ENCODE measurements at places on chromosomes 3 and 15.
A peak's percentile ranks its signal among the peaks of the same experiment; 100 is the strongest.

DNA sequence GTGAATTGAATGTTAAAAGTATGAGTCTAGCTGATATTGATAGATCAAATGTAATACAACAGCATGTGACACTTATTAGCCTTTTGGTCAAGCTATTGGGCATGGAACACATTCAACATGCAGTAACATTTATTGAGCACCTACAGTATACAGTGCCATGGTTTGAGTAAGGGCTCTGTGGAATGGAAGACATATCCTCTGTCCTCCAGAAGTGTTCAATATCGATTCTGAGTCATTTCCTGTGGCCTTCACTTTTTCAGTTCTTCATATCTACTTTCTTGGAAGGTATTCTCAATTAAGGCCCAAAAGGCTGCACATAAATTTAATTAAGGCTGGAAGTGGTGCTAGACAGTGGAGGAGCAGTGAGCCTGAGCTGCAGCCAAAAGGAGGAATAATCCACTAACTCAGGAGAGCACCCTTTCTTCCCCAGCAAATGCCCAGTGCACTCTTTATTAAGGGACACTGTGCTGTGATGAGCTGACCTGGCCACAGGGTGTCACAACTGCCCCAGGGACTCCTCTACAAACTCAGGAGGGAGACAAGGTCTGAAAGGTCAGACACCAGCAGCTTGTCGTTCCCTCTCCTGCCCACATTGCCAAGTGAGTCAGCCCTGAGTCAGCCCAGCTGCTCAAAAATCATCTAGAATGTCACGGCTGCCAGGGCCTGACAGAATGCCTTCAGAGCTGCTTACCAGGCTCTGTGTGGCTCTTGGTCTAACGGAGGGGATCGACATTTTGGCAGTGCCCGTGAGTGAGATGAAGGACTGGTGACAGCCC lies 544.8 kb downstream of the AGBL1 start:
- peak; percentile 89 for DNase-seq

GRCh38 chr3:152269831-152270734 lies 1.4 kb downstream of the MBNL1 start:
- DNase-seq, result peak; percentile 52

GRCh38 chr15:81749716-81750375 lies 296.0 kb downstream of the MEX3B start:
- no peak for DNase-seq

DNA sequence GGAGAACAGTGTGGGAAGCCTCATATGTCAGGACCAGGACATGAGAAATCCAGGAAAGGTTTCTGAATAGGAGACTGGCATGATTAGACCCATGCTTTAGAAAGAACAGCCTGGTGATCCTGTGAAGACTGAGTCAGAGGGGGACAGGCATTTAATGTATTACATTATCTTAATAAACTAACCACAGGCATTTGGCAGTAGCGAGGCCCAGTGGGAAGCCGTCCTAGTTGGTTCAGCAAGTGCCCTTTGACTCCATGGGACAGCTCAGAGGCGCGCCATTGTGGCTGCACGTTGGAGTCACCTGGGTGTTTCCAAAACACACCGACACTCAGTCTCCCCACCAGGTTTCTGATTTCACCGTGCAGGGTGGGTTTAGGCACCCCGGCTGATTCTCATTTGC lies 90.5 kb upstream of the DGKG start:
- DNase-seq, result no peak

GRCh38 chr15:66290518-66290917 lies 2.9 kb upstream of the DIS3L start:
- DNase-seq, result no peak

DNA sequence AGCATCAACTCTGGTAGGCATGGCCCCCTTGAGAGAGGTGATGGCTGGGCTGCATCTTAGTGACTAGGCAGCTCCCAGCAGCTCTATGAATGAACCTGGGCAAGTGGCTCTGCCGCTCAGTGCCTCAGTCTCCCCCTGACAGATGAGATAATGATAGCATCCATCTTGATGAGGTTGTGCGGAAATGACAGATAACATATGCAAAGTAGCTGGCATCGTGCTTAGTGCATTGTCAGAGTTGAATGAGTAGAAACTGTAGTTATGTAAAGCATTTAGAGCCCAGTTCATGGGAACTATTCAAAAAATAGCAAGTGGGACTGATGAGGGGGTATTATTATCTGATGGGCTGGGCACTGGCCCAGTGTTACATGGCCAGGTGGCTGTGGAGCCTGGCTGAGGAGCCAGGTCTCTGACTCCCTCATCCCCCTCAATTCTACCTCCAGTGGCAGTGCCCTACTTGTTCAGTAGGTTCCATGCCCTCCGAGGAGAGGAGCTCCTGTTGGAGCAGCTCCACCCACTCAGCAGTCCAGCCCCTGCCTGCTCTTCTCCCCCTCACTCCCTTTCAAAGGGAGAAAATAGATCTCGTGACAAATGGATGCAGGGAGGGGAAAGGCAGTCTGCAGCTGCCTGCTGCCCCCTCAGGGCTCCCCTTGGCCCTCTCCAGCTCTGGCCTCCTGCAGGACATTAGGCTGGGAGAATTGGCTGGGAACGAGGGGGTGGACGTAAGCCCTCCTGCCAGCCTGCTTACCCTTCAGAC lies 6.6 kb downstream of the PRKCD start:
- no peak for DNase-seq

GRCh38 chr3:31562525-31562924 lies 29.8 kb downstream of the STT3B start:
- DNase-seq, result no peak

DNA sequence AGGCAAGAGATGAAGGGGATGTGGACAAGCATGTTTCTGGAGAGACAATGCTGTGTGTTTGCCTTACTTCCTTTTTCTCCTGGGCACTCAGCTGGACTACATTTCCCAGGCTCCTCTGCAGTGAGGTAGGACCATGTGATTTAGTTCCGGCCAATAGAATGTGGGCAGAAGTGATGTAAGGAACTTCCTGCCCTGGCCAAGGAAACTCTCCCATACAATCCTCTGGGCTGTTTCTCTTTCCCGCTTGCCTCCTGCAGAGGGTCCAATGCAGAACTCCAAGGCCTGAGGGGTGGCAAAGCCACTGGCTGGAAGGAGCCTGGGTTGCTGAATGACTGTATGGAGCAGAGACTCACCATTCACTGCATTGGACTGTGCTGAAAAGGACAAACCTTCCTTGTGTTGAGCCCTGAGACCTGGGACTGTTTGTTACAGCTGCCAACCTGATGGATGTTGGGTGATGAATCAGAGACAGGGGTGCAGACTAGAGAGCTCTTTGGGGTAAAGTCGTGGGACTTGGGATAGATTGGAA lies 82.7 kb upstream of the SLC6A6 start:
- DNase-seq, result peak; percentile 76

DNA sequence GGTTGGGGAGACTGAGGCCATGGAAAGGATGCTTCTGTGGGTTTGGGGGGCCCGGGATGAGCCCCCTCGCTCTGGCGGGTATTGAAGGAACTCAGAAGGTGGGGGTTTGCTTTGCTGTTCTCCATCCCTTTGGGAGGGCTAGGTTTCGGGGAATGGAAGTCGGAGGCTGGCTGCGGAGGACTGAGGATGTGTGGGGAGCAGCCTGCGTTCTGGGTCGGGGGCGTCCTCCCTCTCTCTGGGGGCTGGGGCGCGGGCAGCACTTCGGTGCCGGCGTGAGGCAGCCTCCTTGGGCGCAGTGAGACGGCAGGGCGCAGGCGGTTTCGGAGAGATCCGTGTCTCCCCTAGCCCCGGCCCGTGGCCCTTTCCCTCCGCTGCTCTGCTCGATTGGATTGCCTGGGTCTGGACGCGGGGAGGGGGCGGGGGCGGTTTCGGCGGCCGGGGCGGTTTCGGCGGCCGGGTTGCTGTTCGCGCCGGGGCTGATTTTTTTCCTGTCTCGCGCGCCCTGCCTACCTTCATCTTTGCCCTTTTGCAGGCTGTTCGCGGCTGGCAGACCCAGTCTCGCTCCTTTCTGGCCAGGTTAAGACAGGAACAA lies 1.4 kb downstream of the PTPRG start:
- DNase-seq, result no peak

DNA sequence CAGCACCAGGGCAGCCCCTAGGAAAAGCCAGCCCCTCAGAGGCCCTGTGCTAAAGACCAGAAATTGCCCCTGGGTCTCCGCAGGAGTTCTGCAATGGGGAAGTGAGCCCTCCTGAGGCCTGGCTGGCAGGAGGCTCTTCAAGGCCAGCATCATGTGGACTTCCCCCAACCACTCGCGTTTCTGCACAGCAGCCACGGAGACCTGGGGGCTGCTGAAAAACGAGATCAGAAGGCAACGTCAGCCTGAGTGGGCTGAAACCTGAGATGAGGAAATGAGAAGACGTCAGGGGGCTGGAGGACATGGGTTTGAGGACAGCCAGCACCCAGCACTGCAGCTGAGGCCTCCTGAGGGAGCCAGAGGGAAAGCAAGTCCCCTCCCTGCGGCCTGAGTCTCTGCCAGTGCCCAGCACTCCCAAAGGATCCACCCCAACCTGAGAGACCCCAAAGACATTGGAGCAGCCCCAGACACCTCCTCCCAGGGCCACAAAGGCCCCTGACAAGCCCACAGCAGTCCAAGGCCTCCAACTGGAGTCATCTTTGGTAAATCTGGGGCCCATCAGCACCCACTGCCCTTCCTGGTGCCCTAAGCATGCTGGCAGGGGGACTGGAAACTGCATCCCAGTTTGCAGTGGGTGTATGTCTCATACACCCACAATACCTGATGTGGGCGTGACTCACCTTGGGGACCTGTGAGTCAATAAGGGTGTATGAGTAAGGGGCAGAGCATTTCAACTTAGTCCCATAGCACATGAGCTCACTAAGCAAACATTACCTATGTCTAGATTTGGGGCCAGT lies 29.2 kb upstream of the CYP11A1 start:
- peak; percentile 99 for DNase-seq

GRCh38 chr15:80580106-80580505 lies 115.0 kb upstream of the ABHD17C start:
- peak; percentile 100 for DNase-seq

DNA sequence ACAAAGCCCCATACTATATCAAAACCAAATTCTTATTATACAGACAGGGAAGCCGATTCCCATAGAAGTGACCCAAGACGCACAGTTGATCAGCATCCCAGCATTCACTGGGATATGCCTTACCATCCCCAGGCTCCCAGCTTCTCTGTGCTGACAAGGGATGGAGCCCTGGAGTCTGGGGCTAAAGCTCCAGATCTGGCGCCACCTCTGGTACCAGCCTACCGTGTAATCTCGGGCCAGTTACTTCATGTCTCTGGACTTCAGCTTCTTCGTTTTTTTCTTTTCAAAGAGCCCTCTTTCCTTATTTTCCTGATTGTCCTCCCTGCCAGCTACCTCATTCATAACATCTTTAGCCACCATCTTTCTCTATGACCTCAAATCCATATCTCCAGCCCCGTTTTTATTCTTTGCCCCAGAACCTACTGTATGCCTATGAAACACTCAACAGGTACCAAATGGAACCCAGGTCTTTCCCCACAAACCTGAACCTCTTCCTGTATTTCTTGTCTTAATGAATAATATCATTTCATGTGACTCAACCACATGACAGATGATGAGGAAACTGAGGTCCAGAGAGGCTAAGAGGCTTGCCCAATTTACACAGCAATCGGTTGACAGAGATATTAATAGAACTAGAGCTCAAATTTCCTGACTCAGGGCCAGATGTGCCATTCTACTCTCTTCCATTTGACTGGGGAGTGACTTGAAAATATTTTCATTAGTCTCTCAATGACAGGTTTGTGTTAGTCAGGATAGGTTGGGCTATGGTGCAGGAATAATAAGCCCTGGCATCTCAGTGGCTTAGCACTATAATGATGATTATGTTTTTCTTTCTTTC lies 85.4 kb upstream of the TLE3 start:
- no peak for DNase-seq

- DNase-seq, result no peak
Observed at GRCh38 chr3:4540267-4540666, 47.1 kb downstream of the ITPR1 start.

GRCh38 chr3:158535918-158536317 lies 35.1 kb upstream of the MLF1 start:
- no peak for DNase-seq

- no peak for DNase-seq
Observed at GRCh38 chr3:53554559-53555067, 60.2 kb downstream of the CACNA1D start.

- DNase-seq, result no peak
Observed at GRCh38 chr3:53509494-53509893, 15.1 kb downstream of the CACNA1D start.

DNA sequence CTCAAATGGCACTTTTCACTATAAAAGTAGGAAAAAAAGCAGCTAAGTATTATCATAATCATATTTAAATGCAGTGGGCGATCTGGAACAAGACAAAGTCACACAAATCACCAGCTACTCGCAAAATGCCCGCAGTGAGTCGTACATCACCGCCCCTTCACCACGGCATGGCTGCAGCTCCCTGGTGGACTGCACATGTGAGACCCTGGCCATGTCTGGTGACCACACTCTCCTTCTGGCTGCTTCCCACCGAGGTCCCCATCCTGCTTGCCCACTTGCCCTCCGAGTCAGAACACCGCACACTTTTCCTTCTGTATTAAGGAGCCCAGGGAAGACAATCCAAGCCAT lies 38.6 kb downstream of the ACAA1 start:
- no peak for DNase-seq

GRCh38 chr15:64447536-64448315 lies 12.7 kb upstream of the ZNF609 start:
- DNase-seq, result no peak

DNA sequence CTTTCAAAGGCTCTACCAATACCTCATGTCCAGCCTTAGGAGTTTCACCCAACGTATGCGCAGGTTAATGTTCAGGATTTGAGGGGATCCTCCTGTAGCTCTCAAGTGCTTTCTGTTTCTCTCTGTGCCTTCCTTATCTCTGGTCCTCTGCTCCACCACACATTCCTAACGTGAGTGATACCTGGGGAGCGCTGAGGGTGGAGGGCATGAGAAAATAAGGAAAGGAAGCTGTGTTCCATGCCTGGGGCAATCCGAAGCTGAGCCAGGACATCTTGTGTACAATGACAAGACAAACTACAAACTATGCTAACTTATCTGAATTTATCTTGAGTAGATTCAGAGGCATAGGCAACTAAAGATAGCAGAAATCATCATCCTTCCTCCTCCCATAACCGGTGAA lies 136.4 kb downstream of the SST start:
- DNase-seq, result no peak

DNA sequence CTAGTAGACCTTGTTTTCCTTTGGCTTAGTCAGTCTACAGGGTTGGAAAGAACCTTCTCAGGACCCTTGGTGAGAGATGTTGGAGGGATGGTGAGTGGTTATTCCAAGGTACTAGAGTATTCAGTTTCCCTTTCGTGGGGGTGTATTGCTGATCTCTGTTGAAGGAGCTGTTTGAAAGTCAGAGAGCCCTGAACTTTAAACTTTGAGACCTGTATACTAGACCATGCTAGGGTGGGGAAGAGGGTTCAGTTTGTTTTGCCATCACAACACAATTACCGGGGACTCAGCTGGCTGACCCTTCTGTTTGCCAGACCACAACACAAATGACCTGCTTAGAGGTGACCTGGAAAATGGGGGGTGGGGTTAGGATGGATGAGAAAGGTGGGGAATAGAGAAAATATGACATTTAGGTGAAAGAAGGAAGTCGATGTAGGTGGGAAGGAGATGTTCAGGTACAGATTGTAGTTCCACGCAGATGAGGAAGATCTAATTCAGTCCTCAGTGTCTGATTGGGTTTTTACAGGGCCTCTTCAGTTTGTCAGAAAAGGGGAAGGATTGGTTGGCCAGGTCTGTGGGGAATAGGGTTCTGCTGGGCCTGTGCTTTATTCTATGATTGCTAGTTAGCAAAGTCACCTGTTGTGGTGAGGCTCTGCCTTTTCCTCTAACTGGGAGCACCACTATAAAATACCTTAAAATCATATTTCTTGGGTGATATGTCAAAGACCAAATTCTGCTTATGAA lies 6.8 kb downstream of the UBE2E2 start:
- DNase-seq, result no peak

All from foreskin keratinocyte (primary cell).